ENCODE measurements at places on chromosomes 13 and 19. TPM values are rescaled to one million over a fixed set of nuclear protein-coding genes. Genes with fewer than 3 reads are reported as not detected.

PSG7 gene
- not detected for total RNA-seq

- no peaks in the 10 kb centered on the region for H3K27me3 ChIP-seq
- no peak overlapping the region for H3K27ac ChIP-seq
- DNase-seq, result no peak
Observed at GRCh38 chr19:11024259-11024658, 63.4 kb downstream of the SMARCA4 start.

CEACAM19 gene
- total RNA-seq, result 0.58 TPM

CNN1 gene
- 521 TPM for total RNA-seq

- peaks cover 93% of the 10 kb centered on the region for H3K27me3 ChIP-seq
- no peak overlapping the region for H3K27ac ChIP-seq
Observed at GRCh38 chr19:15197942-15198341, 2.9 kb downstream of the NOTCH3 start.

ZNF345 gene
- 18.0 TPM for total RNA-seq

PLK5 gene
- total RNA-seq, result not detected

NLRP12 gene
- total RNA-seq, result not detected

DNA sequence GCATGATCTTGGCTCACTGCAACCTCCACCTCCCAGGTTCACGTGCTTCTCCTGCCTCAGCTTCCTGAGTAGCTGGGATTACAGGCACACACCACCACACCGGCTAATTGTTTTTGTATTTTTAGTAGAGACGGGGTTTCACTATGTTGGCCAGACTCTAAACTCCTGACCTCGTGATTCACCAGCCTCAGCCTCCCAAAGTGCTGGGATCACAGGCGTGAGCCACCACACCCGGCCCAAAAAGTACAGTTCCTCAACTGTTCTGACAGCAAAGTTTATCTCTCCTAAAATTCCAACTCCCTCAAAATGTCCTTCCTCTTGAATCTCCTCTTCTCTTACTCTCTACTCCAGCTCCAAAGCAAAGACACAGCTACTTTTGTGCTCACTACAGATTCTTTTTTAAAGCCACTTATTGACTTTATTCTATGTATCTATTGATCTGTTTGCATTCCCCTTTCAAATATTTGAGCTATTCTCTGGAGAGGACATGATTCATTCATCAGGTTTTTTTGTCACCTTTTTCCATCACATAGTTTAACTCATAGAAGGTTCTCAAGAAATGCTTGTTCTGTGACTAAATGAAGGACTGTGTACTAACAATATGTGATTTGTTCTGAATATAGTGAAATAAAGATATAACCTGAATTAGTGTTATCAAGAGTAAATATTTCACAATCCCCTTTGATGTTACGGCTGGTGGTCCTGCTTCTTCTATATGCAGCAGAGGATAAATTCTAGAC, 142.2 kb downstream of the TBC1D4 start:
- H3K36me3 ChIP-seq, result peaks cover 17% of the 10 kb centered on the region
- H3K4me1 ChIP-seq, result no peaks in the 10 kb centered on the region
- no peak overlapping the region for H3K4me3 ChIP-seq
- no peak overlapping the region for H3K27ac ChIP-seq

CEACAM8 gene
- not detected for total RNA-seq

BCL3 gene
- 322 TPM for total RNA-seq

DNA sequence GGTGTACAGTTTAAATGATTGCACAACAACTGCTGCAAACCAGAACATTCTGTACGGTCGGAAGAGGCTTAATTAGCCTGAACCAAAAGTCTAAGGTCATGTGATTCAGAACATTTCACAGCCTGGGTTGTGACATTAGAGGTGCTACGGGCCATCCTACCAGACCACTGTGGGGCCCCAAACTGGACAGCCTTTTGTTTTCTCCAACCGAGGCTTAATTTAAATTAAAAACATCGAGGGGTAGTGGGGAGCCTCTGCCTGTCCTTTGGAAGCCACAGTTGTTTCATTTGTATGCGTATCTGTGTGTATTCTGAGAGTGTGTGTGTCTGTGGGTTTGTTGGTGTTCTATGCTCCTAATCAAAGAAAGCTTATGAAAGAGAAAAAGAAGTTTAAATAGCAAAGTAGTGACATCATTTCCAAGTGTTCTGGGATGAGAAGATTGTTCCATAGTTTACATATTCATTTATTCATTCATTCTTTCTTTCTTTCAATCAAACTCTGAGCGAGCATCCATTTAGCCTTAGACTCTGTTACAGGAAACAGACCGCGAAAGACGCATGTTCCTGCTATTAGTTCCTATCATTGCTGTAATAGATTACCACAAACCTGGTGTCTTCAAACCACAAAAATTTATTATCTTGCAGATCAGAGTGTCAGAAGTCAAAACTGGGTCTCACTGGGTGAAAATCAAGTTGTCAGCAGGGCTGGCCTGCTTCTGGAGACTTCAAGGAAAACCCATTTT, 444.8 kb downstream of the FOXO1 start:
- peaks cover 25% of the 10 kb centered on the region for H3K4me1 ChIP-seq
- peak overlapping the region; percentile 68 for H3K27ac ChIP-seq
- no peak for DNase-seq
- H3K36me3 ChIP-seq, result no peaks in the 10 kb centered on the region
- H3K4me3 ChIP-seq, result no peak overlapping the region
- no peaks in the 10 kb centered on the region for H3K27me3 ChIP-seq

DNA sequence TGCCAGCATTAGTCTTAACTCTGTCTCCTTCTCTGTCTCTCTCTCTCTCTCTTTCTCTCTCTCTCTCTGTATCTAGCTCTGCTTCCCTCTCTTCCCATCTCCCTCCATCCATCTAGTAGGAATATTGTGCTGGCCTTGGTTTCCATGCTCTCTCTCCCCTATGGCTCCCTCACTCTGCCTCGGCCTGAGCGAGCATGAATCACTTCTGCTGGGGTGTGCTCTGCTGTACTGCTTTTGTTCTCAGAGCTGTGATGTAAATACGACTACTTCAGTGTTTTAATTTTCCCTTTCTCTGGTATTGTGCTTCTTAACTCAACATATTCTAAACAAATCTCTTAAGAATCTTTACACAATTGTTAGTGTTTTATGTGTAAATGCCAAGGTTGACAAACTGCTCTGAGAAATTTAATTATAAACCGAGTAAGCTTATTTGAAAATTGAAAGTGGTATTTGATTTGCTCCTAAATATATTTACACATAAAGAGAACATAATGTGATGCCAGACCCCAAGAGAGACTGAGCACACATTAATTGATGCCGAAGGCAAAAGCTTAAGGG, 211.5 kb upstream of the KL start:
- no peaks in the 10 kb centered on the region for H3K36me3 ChIP-seq
- peak overlapping the region; percentile 34 for H3K27ac ChIP-seq
- DNase-seq, result no peak
- H3K4me1 ChIP-seq, result peaks cover 3% of the 10 kb centered on the region
- no peak overlapping the region for H3K4me3 ChIP-seq
- H3K27me3 ChIP-seq, result no peaks in the 10 kb centered on the region

CGB3 gene
- not detected for total RNA-seq

DNA sequence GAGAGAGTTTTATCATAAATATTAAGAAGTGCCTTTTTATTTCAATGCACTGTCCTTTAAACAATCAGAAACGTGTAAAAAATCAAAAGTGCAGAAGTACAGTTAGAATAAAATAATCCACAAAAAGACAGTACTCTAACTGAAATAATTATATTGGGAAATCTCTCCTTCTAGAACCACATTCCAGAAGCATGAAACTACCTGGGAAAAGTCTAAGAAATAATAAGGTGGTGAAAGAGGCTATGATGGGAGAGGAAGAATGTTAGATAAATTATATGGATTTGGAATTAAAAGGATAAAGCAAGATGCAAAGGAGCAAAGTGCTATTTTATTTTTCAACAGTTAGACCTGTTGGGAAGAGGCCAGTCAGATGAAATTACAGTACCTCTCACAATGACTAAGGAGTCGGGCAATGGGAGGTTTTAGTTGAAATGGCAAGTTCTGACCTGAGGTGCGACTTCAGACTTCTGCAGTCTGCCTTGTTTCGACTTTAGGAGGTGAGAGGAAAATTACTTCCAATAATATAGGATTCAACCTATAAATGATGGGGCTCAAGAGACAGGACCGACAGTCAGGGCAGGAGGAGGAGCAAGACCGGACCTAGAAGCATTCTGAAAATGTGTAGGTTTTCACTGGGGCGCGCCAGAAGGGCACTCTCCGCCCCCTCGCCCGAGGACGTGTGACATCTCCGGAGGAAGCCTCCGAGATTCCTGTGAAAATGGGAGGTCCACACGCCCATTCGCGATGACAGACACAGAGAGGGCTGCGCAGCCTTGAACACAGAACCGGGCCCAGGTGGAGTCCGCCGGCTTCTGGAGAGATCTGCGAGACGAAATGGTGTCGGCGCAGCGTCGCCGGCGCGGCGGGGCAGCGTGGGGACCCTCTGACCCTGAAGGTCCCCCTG, 717 bp downstream of the SPRYD7 start:
- H3K36me3 ChIP-seq, result peaks cover under 1% of the 10 kb centered on the region
- peak overlapping the region; percentile 91 for H3K4me3 ChIP-seq
- H3K27ac ChIP-seq, result peak overlapping the region; percentile 86

GRCh38 chr13:41616151-41616550, 158.8 kb downstream of the RGCC start:
- no peak for DNase-seq
- peaks cover 30% of the 10 kb centered on the region for H3K4me1 ChIP-seq
- no peak overlapping the region for H3K4me3 ChIP-seq
- H3K27ac ChIP-seq, result no peak overlapping the region

FOXA3 gene
- total RNA-seq, result 46.7 TPM

ACP7 gene
- total RNA-seq, result not detected

DNA sequence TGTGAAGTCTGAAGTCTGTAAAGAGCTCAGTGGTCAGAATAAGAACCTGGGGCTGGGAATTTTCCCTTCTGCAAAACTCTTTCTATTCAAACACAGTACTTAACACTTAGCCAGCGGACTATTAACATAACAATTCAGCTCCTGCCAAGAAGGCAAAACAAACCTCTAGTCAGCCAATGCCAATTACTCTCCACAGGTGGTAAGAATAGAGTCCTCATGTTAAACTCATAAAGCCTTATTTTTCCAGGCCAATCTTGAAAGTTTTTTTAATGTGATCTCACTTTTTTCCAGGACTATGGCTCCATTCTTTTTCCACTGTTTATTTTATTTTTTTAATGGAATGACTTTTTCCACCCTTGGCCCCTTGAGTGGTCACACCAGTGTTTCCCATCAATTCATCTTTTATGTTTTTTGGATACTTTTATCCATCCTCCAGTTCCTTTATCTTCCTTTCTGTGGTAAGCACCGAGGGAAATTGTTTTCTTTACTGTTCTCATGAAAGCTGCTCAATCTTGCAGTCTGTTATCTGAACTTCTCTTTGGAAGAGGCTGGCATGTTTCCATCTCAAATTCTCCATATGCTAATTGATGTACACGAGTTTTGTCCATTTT, 217.3 kb downstream of the LHFPL6 start:
- H3K4me1 ChIP-seq, result no peaks in the 10 kb centered on the region
- DNase-seq, result peak; percentile 39
- H3K27ac ChIP-seq, result no peak overlapping the region
- no peaks in the 10 kb centered on the region for H3K36me3 ChIP-seq

PPFIA3 gene
- total RNA-seq, result 2.9 TPM

- H3K36me3 ChIP-seq, result no peaks in the 10 kb centered on the region
- peaks cover 5% of the 10 kb centered on the region for H3K4me1 ChIP-seq
- no peak overlapping the region for H3K4me3 ChIP-seq
- DNase-seq, result no peak
- peak overlapping the region; percentile 17 for H3K27ac ChIP-seq
Observed at GRCh38 chr19:46824890-46825730, 25.5 kb downstream of the AP2S1 start.

DNA sequence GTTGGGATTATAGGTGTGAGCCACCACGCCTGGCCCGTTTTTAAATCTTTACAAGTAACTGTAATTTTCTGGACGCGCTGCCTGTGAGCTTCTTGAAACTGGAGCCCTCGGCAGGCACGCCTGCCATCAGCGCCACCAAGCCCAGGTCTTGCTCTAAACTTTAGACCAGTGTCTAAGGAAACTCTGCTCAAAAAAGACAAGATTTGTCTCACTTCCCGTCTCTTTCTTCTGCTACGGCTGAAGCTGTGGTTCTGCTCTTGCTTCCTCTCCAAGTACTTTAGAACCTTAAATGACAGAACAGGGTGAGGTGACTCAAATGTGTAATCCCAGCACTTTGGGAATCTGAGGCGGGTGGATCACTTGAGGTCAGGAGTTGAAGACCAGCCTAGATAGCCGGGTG, 24.9 kb downstream of the RCN3 start:
- DNase-seq, result no peak
- H3K27me3 ChIP-seq, result no peaks in the 10 kb centered on the region
- peaks cover 35% of the 10 kb centered on the region for H3K36me3 ChIP-seq
- no peak overlapping the region for H3K4me3 ChIP-seq

DNA sequence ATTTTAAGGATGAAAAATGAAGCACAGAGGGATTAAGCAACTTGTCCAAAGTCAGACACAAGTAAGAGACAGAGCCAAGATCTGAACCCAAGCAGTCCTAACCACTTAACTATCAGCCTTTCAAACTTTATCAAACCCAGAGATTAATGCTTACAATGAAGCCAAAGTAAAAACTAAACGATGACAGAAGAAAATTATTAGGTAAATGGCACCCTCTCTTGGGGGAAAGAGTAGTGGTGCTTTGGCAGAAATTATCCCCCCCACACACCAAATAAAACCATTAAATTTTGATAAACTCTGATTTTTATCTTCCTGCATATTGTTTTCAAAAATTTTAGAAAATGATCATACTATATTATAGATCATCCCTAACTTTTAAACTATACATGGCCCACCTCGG, 329.2 kb downstream of the SLC7A1 start:
- H3K4me1 ChIP-seq, result no peaks in the 10 kb centered on the region
- H3K4me3 ChIP-seq, result no peak overlapping the region
- no peak overlapping the region for H3K27ac ChIP-seq
- H3K27me3 ChIP-seq, result no peaks in the 10 kb centered on the region
- H3K36me3 ChIP-seq, result no peaks in the 10 kb centered on the region
- no peak for DNase-seq

PLVAP gene
- 5.8 TPM for total RNA-seq

FCHO1 gene
- 9.3 TPM for total RNA-seq

DNA sequence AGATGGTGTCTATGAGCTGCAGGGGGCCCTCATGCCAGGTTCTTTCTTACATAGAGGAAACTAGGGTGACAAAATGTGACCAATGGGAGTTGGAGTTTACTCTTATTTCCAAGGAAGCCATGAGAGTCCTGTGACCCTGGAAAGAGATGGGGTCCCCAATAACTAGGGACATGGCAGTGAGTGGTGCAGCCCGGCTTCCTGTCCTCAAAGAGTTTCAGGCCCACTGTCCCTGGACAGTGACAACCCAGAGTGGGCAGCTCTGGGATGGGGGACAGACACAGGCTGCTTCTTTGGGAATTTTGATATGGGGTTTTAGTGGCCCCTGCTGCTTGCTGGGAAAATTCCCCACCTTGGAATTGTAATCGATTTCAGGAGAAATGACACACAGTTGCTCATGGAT, 8.4 kb upstream of the IGFL1 start:
- no peaks in the 10 kb centered on the region for H3K36me3 ChIP-seq
- DNase-seq, result no peak
- H3K27me3 ChIP-seq, result no peaks in the 10 kb centered on the region

DNA sequence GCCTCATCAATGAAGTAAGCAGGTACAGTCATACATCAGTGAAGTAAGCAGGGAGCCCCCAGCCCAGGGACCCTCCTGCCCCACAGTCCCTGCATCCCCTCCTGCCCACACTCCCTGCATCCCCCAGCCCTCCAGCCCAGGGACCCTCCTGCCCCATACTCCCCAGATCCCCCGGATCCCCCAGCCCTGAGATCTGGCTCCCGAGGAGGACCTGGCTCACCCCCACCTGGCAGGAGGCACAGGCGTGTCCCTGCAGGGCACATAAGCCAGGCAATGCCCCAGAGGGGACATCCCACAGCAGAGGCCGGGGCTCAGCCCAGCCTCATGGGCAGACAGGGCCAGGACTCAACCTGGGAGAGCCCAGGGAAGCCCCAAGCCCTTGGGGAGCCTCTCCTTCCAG, 53.6 kb upstream of the TPM4 start:
- no peaks in the 10 kb centered on the region for H3K27me3 ChIP-seq
- no peaks in the 10 kb centered on the region for H3K36me3 ChIP-seq
- H3K4me1 ChIP-seq, result no peaks in the 10 kb centered on the region
- no peak overlapping the region for H3K27ac ChIP-seq

Data from stomach (tissue), 19 donors.